ENCODE measurements at places on chromosomes 3 and 15. TPM values are rescaled to one million over a fixed set of nuclear protein-coding genes. Genes with fewer than 3 reads are reported as not detected.

BFSP2 gene
- not detected for total RNA-seq

GRCh38 chr3:9324944-9325343 is 37.9 kb upstream of the THUMPD3 start:
- no peak for DNase-seq

SV2B gene
- 3.2 TPM for total RNA-seq

GRCh38 chr3:26141296-26141695 is 351.4 kb downstream of the OXSM start:
- DNase-seq: no peak

DNA sequence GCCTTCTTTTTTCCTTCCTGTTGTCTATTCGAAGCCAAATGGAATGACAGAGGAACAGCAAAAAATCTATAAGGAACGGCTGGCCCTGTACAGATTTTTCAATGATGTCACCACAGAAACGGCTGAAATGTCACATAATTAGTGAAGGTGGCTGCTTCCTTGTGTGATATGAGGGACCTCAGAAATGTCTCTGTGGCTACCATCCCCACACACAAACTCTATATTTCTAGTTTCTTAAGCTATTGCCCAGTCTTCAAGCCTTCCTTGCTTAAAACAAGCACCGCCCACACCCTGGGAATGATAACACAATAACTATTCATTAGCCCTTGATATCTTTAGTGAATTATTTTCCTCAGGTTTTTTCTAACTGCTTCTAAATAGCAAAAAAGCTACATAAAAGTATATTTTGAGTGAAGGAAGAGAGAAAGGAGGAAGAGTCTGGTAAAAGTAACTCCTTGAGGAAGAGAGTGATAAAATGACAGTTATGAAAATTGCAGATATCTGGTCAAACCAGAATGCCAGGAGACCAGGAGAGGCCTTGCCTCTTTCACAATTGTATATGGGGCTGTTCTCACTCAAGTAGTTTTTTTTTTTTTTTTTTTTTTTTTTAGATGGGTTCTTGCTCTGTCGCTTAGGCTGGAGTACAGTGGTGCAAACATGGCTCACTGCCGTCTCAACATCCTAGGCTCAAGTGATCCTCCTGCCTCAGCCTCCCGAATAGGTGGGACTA is 38.7 kb downstream of the FMN1 start:
- no peak for DNase-seq

- DNase-seq: no peak
Measured at GRCh38 chr3:188338086-188338485, 184.1 kb downstream of the LPP start.

DNA sequence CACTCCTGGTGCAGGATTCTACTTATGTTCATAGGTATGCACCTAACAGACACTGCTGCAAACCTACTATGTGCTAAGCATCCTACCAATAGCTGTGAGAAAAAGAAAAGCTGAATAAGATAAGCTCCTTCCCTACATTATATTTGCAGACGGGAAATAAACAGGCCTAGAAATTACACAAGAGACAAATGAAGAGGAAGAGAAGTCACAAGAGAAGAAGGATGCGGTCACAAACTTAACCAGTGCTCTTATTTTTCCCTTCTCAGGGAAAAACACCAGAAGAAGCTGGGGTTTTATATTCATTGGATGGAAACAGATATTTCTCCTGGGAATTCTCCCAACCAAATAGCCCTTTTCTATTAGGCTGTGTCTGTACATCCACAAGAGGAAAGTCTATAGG is 109.7 kb upstream of the TRIM42 start:
- no peak for DNase-seq

LRRC3B gene
- total RNA-seq: 0.74 TPM

GRCh38 chr15:53296603-53297002 is 462.9 kb downstream of the WDR72 start:
- DNase-seq: no peak
